MV-4-11 (cell line): ENCODE measurements at places on chromosomes 1 and 21.

- DNase-seq: no peak
Measured at GRCh38 chr1:223222377-223222776, 79.3 kb upstream of the TLR5 start.

GRCh38 chr1:41650028-41650880, 165.8 kb upstream of the EDN2 start:
- DNase-seq: peak; percentile 14

DNA sequence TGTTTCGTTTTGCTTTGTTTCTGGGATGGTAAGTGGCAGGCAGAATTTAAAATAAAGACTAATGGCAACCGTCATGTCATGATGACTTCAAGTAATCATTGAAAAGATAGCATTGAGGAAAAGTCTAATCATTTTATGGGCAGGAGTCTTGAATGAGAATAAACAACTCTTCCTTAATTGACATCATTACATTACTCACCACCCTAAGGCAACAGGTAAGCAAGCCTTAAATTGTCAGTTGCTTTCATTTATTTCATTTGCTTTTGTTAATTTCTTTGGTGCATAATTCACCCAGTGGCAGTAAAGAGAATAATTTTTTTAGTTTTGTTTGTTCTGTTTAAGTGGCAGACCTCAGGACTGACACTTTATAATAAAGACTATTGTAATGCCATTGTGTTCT, 669.0 kb downstream of the RWDD3 start:
- DNase-seq: no peak

- no peak for DNase-seq
Measured at GRCh38 chr1:21046132-21046531, 130.6 kb downstream of the EIF4G3 start.

GRCh38 chr21:38136201-38136600, 120.6 kb upstream of the KCNJ15 start:
- DNase-seq: no peak

GRCh38 chr1:105137543-105138457, 1388.1 kb downstream of the AMY1C start:
- DNase-seq: no peak

- DNase-seq: no peak
Measured at GRCh38 chr1:111696330-111696729, 42.9 kb downstream of the INKA2 start.

DNA sequence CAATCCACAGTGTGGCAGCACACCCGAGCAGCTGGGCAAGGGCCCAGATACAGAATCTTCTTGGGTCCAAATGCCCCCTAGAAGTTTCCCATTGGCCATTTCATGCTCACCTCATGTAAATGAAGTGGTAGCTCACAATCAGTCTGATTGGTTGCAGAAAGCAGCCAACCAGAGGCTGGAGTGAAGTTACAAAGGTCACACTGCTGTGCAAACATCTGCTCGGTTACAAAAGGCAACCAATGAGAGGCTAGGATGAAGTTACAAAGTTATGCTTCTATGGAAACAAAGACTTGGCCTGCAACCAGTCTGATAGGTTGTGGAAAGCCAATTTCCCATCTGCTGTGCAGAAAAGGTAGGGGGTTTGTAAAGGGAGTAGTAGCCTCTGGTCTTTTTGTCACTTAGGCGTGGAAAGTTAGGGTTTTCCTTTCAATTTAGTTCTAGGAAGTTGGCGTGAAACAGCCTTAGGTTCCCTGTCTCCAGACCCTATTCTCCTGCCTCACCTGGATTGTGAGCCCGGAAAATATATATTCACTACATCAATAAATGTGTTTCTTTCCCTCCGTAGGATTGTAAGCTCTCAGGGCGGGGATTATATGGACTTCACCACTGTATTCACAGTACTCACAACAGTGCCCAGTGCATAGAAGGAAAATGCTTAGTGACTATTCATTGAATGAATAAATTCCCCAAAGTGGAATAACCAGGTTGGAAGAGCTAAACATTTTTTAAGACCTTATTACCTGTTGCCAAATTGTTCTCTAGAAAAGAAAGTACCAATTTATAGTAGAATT, 91.9 kb downstream of the URB2 start:
- DNase-seq: no peak

GRCh38 chr1:53835491-53835890, 2.6 kb downstream of the NDC1 start:
- no peak for DNase-seq

DNA sequence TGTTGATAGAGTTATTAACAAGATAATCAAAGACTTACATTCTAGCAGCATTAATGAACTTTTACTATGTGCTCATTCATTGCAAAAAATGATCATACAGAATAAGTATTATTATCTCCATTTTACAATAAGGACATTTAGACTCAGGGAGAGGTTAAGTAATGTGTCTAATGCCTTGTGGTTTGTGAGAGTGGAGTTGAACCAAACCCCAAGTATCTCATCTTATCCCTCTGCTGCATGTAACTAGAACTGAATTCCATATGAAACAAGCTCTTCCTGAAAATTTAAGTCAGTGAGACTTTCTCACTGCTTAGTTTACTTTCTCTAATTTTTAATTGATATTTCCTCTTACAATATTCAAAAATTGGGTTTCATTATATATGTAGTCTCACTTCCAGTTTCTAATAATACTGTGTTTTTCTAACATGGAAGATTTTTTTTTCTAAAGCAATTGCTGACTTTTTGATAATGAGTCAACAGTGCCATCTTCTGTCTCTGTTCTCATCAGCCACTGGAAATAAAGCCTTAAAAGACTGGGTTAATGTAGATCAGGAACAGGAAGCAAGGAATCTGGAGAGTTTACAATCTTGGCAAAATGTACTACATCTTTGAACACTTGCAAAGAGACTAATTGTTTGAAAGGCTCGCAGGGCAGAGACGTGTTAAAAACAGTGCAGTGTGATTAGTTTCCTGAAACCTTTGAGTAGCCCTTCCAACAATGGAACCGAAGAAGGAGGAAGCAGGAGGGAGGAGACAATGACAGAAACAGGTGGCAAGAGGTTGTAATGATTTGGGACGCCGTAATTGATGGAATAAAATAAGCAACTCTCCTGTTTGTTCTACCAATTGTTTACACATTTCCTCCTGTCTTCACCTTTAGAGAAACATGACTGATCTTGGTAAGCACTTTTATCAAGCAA, 567.6 kb downstream of the MRPL39 start:
- DNase-seq: peak; percentile 91

GRCh38 chr1:180163041-180163440, 8.4 kb downstream of the QSOX1 start:
- DNase-seq: peak; percentile 82

- DNase-seq: peak; percentile 24
Measured at GRCh38 chr1:17397910-17398695, 26.1 kb downstream of the PADI6 start.

GRCh38 chr1:233664804-233665574, 51.1 kb downstream of the KCNK1 start:
- DNase-seq: no peak

DNA sequence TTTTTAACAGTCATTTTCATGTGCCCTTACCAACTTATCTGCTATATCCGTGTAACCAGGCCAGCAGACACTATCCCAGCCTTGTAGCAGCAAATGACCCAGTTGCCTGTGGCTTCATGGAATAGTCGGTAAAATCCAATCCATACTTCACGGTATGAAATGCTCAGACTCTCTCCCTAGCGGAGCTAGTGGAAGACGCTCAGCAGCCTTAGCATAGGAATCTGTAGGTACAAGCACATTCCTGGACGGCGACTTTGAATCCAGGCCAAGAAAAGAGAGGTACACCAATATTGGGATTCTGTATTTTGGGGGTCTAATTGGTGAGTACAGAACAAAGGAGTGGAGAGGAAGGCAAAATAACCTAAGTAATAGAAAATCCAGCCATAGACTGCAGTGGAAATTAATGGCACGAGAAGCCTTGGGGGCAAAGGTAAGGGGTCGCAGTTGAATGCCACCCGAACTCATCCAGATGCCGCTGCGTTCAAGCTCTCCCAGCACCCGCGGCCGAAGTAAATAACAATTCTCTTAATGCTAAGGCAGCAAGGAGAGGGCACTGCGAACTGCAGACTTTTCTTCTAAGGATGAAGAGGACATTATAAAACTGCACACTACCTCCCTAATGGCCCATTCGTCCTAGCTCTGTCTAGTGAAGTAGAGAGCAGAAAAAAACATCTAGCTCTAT, 17.7 kb upstream of the TBX15 start:
- no peak for DNase-seq

- no peak for DNase-seq
Measured at GRCh38 chr1:173749137-173749536, 34.4 kb downstream of the KLHL20 start.

DNA sequence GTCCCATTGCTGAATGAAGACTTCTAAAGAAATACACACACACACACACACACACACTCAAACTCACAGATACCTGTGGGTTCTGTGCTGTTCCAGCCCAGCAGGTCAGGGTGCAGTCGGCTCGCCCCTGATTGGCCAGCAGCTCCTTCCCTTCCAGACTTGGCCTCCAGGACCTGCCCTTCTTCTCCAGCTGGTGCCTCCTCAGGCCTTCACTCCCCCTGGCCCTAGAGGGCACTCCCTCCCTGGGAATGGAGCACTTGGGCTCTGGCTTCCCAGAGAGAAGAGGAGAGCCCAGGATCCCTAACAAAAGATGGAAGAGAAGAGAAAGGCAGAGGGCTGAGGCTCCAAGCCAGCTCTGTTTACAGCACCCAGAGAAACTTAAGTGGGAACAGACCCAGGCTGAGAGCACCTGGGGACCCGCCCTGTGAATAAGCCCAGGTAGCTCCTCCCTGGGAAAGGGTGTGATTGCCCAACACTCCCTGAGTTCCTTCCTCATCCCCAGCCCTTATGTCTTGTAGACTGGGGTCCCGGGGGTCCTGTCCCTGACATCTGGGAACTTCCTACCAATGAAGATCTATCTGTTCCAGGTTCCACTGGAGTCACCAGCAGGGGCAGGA, at the start of gene PGLYRP3:
Gene PGLYRP3 (minus strand): TSS at position 383 of the 617 bp plus-strand sequence. CDS start 2,287 bp downstream, outside the sequence.
- DNase-seq: no peak

DNA sequence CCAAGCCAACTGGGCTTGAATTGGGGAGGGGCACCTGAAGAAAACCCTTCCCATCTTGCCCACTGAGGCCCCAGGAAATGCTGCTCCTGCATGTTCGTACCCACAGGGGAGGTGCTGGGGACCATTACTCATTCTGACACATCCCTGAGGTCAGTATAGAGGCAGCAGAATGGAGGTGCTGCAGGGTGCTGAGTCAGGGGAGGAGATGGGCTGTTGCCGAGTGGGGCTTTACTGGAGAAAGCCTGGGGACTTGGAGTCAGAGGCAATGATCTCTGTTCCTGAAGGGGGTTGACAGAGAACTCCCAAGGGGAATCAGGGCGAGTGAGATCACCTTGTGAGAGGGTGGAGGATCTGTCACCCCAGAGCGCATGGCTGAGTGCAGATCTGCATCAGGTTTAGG, 40.2 kb upstream of the KCNA10 start:
- no peak for DNase-seq

DNA sequence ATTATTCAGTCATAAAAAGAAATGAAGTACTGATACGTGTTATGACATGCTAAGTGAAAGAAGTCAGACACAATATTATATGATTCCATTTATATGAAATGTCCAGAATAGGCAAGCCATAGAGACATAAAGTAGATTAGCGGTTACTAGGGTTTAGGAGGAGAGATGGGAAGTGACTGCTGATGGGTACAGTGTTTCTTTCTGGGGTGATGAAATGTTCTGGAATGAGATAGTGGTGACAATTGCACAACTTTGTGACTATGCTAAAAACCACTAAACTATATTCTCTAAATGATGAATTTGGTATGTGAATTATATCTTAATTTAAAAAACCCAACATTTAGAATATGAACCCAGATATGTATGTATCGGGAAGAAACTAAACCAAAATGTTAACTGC, 27.6 kb downstream of the IPP start:
- peak; percentile 87 for DNase-seq

GRCh38 chr1:51679435-51679834, 62.5 kb downstream of the OSBPL9 start:
- DNase-seq: no peak

DNA sequence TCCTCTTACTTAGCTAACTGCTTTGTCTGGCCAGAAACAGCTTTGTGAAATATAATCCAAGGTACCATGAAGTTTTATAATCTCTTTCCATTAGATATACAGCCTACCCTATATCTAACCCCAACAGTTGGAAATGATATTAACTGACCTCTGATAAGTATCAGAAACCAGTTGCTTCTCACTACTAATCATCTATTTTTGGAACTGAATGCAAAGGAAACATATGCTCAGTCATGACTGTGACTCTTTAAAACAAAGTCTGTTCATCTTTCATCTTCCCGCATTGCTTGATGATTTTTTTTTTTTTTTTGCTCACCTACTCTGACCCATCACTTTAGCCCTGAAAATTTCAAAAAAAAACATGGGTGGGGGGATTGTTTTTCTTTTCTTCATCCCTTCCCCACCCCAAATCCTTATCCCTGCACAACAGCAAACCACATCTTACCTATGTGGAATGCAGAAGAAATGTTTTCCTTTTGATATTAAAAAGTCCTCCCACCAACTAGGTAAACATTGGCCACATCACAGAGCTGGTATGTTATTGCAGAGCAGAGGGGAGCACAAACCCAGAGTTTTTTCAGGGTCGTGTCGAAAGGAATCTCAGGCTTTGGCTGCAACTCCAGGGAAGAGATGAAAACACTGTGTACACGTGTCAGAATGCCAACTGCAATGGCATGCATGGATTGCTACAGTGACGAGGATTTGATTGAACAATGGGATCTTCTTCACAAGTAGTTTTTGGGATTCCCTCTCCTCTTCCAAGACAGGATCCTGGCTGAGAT, 137.3 kb downstream of the SLC30A10 start:
- no peak for DNase-seq

DNA sequence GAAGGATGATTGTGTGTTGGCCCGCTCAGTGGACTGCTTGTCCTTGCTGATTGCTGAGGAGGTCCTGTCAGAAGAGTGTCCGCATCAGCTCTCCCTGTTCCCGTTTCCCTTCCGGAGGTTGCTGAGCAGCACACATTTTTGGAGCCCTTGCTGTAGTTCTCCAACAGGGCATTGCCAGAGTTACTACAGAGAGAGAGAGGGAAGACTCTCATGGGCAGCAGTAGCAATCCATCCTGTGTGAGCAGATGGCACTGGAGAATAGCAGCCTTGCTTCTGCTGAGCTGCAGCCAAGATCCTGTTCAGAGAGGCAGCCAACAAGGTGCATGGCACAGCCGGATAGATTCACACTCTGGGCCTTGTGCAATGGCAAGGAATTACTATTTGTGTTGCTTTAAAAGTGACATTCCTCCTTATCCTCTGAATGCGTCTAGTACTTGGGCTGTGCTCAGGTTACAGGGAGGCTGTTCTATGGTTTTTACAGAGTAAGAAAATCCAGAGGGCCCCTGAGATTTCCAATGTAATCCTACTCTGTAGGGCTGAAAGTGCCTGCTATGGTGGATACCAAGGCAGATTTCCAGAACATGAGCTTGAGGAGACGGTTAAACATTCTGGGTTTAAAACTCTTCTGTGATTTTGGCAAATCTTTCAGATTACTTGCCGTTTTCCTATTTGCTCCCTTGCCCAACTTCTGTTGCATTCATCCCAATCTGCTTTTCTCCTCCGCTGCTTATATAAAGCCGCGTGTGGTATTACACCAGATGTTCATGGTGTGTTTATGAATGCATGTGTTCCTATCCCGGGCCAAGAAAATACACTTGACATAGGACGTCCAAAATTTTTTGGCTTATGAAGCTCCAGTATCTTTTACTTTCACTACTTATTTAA, 27.4 kb downstream of the AK4 start:
- DNase-seq: no peak

- DNase-seq: no peak
Measured at GRCh38 chr21:28588997-28589396, 403.7 kb downstream of the LTN1 start.
